ENCODE measurements at places on chromosomes 13 and 19. TPM values are rescaled to one million over a fixed set of nuclear protein-coding genes. Genes with fewer than 3 reads are reported as not detected.

Gene SACS
- total RNA-seq = 55.0 TPM

DNA sequence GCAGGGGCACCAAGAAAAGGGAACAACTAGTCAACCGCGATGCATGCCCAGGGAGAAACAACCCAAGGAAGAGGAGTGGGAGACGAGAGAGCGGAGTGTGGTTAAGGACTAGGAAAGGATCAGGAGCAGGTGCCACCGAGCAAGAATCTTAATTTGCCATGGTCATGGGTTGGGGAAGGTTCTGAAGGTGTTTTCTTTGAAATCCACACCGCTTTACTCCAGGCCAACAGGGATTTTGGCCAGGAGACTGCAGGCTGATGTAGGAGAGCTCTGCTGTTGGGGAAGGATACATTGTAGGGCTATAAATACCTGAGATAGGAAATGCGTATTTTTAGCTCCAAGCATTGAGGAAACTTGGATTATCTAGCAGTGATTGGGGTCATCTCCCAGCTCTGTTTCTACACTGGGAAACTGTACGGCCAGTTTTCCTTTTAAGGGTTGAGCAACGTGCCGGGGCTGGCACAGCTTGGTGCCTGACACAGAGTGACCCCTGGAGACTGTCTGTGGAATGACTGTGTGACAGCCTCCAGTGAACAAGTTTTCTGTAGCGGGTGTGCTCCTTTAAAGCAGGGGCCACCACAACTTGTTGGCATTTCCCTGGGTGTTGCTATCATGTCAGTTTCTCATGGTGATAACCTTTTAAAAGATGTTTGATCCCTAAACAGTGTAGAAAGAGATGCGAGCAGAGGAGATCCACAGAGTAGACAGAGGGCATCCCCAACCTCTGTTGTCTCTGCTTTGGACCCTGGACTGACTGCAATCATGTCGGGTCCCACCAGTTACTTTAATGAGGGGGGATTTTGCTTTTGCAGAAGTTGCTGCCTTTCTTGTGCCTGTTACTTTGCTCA lies 34.3 kb downstream of the ZNF536 start:
- DNase-seq = no peak

GRCh38 chr19:18274219-18274780 lies at the start of gene IQCN:
IQCN (minus strand) TSS chr19:18274452; CDS start chr19:18269478, 4,974 bp downstream.
- no peak for DNase-seq

DNA sequence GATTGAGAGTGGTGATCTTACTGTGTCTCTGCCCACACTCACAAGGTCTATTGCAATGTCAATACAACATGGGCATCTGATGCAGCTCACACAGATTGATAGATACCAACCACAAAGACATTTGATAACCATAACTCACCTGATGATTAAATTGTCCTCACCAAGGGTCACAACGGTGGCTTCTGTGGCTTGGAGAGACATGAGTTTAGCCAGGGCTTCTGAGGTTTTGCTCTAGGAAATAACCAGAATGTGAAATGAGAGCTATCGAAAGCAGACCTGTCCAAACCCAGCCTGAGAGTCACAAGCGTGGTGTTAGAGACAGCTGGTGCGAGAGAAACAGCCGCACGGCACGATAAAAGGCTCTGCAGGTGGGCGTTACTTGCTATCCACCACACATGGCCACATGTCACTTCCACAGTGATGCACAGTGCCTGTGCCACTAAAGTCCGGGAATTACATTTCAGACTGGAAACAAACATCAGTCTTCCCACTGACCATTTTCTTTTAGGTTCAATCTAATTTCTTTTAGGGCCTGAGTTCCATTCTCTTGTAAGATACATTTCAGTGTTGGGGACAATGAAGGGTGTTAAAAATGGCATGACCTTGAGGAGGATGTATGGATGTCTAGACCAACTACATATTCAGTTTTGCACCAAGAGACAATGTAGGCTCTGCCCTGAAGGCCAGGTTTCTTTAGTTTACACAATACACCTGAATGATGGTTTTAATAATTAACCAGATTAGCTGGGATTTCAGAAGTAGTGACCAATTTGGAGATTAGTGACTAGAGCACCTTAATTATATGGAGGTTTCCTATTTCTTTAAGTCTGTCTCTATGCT lies 53.7 kb downstream of the ATP7B start:
- DNase-seq = peak; percentile 37

DNA sequence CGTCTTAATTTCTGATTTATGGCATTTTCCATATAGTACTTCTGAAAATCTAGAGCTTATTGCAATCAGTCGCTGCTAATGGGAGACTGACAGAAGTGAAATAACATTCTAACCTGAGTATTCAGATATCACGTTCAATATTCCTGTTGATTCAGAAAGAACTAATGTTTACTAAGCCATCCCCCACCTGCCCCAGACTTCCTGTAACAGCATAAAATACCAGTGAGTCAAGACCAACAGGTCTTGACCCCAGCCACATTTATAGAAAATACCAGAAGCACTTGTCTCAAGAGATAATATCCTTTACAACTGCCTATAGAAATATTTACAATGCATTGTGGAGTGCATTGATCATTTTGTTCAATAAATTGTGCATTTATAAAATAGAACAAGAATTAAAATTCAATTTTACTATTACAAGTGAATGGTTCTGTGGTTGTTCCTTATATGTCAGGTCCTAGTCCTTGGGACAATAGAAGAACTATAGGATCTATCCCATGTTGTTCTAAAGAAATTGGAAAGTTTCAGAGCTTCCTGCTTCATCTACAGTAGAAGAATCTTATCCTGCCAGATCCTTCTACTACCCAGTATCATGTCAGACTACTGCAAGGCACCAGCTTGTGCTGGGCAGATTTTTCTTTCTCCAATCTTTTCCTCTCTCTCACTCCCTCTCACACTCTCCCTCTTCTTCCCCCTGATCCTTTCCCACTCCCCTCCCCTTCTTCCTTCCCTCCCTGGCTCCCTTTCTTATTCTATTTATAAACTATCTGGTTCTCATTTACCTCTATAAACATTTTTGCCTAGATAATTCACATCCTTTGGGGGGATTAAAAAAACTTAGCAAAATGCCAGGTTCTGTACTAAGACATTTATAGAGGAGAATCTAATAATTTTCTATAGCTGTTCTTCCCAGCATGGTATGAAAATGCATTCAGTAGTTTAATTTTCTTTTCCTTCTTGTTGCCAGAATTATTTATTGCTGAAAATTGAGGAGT lies 629.9 kb downstream of the DIAPH3 start:
- no peak for DNase-seq

DNA sequence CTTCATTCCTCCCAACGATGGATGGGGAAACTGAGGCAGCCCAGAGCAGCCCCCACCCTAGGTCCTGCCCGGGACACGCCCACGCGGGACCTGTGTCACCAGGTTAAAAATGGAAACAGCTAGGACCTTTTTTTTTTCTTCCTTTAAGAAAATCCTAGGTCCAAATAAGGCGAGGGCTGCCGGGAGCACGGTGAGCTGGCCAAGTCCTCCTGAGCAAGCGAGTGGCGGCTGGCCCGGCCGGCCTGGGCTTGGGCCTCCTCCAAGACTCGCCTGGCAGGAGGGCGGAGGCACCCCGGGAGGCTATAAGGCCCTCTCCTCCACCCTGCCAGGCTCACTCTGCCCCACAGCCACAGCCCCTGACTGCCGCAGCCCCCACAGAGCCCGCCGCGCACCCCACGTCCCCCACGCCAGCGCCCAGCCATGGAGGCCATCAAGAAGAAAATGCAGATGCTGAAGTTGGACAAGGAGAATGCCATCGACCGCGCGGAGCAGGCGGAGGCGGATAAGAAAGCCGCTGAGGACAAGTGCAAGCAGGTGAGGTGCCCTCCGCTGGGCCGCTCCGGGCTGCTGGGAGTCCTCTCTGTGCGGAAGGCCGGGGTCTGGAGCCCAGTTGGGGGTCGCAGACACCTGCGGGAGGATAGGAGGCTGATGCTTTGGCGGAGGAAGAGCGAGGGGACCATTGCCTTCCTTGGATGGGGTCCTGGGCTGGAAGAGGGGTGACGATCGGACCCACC lies 8.9 kb upstream of the TPM4 start:
- no peak for DNase-seq

Data from GM12878 (cell line).